ENCODE measurements at places on chromosomes 12 and 14.

DNA sequence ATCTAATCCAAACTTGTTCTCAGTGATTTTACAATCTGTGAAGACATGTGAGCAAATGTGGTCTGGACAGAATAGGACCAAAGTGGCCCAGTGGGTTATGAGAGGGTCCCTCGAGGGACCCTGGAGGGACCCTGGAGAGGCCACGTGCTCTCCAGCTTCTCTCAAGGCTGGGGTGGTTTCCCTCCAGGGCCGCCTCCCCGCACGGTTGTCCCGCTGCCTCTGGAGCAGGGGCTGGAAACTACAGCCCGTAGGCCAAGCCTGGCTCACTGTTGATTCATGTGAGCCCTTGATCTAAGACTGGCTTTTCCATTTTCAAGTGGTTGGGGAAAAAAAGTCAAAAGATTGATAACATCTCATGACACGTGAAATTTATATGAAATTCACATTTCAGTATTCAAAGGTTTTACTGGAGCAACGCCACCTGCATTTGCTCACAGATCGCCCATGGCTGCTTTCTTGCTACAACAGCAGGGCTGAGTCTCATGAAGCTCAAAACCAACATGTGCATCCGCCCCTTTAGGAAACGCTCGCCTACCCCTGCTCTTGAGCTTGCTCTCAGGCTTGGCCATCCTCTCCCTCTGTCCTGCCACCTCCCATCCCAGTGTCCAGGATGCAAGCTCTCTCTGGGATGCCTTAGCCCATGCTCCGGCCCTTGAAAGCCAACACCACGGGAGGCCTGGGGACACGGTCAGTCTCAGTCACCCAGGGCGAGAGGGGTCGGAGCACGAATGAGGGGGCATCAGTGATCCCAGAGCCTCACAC lies 12.1 kb upstream of the LRTM2 start:
- DNase-seq: no peak

DNA sequence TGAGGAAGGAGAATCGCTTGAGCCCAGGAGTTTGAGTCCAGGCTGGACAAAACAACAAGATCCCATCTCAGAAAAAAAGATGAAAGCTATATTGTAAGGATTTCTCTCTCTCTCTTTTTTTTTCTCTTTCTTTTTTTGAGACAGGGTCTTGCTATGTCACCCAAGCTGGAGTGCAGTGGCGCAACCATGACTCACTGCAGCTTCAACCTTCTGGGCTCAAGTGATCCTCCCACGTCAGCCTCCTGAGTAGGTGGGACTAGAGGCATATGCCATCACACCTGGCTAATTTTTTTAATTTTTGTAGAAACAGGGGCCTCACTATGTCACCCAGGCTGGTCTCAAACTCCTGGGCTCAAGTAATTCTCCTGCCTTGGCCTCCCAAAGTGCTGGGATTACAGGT lies 5.8 kb upstream of the MRPL42 start:
- DNase-seq: no peak

- no peak for DNase-seq
Observed at GRCh38 chr12:94831081-94831751, 172.3 kb downstream of the NDUFA12 start.

DNA sequence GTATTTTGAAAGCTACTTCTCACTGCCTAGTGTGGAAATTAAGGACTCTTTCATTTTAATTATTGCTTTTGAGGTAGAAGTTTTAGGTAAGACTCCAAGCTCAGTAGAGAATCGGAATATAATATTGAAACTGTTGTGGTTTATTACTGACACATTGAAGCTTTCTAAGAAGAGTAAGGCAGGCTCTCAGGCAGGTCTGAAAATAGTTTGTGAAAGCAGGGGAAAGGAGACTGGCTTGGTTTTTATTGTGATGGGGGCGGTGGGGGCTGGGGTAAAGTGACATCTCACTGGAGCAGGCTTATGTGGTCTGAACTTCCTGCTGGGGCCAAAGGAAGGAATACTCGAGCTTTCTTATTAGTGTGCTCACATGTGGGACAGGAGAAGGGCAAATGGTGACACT lies 79.5 kb downstream of the OTOGL start:
- DNase-seq: no peak
